ENCODE measurements at places on chromosomes 16 and 17.
A peak's percentile ranks its signal among the peaks of the same experiment; 100 is the strongest.

DNA sequence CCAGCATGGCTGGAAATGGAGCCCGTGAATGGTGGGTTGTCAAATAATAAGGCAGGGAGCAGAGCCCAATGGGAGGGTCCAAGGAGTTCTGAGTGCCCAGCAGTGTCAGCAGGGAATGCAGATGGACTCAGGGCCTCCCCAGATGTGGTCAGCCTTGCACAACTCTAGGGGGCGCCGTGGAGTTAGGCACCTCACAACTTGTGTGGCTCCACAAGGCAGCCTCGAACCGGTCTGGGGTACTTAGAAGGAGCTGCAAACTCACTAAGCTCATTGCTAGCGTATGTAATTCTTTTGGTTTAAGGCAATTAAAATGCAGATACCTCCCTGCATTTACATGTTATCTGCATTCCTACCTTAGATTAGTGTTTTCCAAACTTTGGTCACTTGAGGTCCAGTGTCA, 18.1 kb downstream of the IRF8 start:
- no peak for DNase-seq

DNA sequence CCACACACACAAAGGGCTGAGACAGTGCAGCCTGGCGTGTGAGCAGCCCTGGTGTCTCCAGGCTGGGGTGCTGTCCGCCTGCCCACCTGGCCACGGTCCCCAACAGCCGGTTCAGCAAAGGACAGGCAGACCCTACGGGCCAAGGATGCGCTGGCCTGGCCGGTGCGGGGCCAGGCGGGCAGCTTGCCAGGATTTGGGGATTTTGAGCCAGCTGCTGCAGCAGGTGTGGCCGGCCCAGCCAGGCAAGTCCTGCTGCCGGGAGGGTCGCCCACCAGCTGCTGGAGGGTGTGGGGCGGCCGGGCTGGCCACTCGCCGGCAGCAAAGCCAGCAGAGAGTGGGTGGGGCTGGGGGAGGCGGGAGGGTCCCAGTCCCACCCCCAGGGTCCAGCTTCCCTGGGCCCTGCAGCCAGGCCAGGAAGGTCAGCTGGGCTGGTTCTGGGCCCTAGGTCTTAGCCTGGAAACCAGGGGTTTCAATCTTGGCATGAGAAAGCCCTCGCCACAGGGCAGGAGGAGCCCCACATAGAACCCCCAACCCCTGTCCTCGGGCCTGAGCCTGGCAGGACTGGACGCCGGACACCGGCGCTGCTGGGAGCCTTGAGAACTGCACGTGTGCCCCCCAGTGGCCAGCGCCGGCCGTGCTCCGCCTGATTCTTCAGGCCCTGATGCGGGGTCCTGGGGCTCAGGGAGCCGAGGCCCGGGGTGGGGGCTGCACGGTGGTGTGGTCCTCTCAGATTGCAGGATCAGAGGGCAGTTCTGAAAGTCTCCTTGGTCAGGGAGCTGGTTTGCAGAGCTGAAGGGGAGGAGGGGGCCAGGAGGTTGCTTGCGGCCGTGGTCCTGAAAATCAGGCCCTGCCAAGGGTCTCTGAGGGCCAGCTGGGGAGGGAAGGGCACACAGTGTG, 17.6 kb upstream of the SSTR5 start:
- DNase-seq, result peak; percentile 44

DNA sequence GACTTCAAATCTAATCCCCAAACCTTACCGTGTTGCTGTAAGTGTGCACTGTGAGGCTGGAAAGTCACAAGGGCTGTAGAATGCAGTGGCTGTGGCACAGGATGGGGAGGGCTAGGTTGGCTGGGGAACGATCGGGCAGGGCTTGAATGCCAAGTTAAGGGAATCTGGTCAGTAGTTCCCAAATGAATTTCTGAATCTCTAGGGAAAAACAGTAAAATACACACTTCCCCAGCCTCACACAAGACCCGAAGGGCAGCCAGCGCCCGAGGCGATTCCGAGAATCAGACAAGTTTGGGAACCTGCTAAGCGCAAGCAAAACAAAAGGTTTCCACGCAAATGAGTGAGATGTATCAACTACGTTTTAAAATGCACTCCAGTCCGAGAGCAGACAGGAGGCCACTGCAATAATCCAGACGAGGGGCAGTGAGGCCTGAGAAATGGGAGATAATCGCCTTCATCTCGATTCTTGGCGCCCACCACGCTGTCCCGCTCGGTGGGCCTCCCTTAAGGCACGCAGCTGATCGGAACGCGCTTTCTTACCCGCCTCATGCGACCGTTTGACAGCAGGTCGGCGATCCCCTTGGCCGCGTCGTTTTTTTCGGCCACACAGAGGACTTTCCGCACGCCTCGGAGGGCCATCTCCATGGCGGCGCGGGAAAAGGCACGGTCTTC, 599 bp downstream of the TOP3A start:
- DNase-seq, result no peak

GRCh38 chr17:31859487-31860008, 504 bp upstream of the COPRS start:
- DNase-seq, result no peak

DNA sequence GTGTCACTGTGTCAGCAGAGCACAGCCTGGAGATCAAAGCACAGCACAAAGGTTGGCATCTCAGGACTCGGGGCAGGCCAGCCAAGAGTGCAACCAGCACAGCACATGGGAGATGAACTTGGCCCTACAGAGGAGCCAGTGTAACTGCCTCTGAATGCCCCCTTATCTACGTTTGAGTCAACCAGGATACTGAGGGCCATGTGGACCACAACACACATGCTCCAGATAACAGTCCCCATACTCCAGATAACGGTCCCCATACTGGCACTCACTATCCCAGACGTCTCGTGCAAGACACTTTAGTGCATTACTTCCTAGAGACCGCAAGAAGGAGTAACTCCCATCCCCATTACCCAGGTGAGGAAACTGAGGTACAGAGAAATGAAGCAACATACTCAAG, 88.2 kb downstream of the XYLT1 start:
- DNase-seq, result no peak

DNA sequence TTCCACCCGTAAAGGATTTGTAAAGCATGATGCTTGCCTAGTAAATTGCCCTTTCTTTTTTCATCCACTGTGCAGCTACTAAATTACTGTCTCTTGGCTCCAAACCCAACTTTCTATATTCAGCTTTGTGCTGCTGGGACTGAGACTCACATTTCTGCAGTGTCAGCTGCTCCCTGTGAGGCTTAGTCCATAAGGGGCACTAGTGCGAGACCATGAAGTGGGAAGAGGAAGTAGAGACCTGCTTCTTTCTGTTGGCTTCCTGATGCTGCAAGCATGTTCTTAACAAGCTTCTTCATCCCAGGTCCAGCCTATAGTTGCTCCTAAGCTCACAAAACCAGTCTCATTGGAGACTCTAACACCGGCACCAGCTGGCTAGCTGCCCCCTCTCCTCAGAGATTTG, 74.9 kb upstream of the HS3ST2 start:
- no peak for DNase-seq

GRCh38 chr16:89993971-89994370, 25.3 kb downstream of the DBNDD1 start:
- no peak for DNase-seq

DNA sequence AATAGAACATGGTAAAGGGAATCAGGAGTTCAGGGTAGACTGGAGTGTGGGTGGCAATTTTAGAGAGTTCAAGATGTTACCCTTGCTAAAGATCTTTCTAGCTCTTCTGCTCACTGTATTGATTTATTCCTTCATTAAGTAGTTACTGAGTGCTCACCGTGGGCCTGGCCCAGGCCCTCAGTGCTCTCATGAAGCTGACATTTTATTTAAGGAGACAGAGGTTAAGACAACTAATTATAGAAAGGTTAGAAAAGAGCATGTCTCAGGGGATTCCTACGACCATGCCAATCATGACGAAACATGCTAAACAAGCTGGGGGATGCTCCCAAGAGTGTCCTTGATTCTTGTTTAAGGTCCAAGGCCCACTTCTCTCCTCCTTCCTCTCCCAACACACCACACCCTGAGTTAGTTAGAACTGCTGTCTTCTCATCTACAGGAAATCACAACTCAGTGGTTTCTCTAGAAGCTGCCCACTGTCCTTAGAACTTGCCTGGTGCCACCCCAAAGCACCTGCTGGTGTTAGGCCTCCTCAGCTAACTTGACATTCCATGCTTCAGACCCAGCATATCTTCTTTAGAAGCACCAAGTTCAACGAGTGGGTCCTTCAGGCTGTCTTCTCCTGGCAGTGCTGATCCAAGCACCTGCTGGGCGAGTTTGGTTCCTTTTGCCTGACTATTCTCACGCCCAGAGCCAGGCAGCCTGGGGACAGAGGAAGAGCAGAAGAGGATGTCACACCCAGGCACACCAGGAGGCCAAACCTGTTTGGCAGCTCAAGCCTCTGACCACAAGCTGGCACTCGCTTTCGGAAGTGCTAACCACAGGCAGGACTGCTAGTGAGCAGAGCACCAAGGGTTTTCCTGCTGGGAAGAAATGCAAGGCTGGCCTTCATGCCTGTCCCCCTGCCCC, 79.0 kb downstream of the GAS7 start:
- DNase-seq, result no peak

DNA sequence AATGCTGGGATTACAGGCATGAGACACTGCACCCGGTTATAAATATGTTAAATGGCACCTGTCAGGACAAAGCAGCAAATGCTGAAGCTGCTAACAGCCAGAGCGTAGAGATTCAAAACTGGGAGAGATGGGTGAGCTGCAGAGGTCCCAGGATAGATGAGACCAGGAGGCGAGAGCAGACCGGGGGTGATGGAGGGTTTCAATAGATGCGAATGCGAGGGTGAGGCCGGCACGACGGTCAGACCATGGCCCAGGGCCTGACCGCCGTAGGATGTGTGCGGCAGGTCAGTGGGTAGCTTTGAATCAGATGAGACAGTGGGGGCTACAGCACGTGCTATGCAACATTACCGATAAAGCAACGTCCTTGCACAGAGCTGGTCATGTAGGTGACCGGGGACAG, 14.3 kb downstream of the CCDC40 start:
- no peak for DNase-seq

DNA sequence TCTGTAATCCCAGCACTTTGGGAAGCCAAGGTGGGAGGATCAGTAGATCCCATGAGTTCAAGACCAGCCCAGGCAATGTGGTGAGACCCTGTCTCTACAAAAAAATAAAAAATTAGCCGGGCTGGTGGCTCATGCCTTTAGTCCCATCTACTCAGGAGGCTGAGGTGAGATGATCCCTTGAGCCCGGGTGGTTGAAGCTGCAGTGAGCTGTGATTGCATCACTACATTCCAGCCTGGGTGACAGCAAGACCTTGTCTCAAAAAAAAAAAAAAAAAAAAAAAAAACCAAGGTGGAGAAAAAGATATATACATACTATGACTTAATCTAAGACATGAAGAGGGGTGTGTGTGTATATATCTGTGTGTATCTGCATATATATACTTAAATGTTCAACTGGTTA, 26.7 kb downstream of the BBS2 start:
- no peak for DNase-seq

GRCh38 chr17:6823011-6823442, 8.5 kb downstream of the TEKT1 start:
- no peak for DNase-seq

GRCh38 chr17:82979718-82980117, 99.7 kb upstream of the METRNL start:
- DNase-seq, result no peak

All from activated naive CD4-positive, alpha-beta T cell treated with anti-CD3 and anti-CD28 coated beads, Interleukin-2, amount 50 U/mL, for 16 hours (primary cell).